ENCODE measurements at places on chromosomes 11 and 22. TPM values are rescaled to one million over a fixed set of nuclear protein-coding genes. Genes with fewer than 3 reads are reported as not detected.

Gene RNF215
- total RNA-seq: 27.6 TPM

DNA sequence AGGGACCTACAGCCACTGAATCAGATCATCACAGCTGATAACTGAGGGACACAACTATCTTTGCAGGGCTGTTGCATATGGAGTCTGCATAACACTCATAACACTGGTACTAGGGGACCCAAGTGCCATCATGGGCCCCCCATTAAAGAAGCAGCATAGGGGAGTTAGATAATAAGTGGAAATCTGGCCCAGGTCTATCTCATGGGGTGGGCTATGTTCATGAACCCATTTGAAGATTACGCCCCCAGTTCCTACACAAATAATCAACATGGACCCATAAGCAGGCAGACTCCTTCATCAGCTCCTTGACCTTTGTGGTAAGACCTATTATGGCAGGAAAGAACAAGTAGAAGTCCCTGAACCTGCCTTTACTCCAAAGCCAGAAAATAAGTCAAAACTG, 48.8 kb downstream of the ASCL2 start:
- DNase-seq: no peak

DNA sequence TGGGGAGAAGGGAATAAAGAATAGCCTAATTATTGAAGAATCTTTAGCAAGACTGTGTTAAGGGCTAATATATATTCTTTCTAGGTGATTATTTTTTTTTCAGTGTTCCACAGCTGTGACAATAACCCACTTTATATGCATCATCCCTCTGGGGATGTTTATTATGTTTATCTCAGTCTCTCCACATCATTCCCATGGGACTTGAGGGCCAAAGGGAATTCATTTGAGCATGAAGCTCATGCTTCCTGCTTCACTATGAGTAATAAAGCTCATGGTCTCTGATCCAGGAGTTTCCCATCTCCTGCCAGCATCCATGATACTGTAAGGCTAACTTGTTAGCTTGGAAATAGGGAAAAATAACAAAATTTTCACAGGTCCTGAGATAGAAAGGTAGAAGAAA, 1888.4 kb downstream of the LRRC4C start:
- no peak for DNase-seq

DNA sequence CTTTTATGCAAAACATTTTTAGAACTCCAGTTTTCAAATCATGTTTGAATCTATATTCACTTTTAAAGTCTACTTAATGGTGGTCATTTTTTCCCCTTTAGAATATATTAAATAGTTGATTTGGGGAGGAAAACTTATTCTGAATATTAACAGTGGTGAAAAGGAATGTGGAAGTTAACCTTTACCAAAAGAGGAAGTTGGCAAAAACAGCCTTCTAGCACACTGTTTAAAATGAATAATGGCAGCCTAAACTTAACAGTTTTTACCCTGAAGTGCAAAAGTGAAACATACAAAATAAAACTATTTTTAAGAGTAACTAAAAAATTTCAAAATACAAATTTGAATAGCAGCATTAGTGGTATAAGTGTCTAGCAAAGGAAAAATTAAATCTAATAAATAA, 86.4 kb downstream of the GRK3 start:
- DNase-seq: no peak

DNA sequence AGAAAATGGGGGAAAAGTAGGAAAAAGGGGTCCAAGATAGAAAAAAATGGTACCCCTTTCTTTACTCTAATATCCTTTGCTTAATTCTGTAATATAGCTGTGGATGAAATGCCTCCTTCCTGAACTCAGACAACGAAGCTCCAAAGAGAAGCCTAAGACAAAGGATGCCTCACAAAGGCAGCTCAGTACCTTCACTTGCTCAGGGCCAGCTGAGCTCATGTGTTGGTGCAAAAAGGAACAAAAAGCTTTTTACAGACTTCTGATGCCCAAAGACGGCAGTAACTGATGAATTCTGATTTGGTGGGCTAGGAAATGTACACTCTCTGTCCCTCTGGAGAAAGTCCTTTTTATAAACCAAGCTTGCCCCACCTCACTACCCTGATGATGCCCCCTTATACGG, 77.5 kb downstream of the DENND5A start:
- no peak for DNase-seq

DNA sequence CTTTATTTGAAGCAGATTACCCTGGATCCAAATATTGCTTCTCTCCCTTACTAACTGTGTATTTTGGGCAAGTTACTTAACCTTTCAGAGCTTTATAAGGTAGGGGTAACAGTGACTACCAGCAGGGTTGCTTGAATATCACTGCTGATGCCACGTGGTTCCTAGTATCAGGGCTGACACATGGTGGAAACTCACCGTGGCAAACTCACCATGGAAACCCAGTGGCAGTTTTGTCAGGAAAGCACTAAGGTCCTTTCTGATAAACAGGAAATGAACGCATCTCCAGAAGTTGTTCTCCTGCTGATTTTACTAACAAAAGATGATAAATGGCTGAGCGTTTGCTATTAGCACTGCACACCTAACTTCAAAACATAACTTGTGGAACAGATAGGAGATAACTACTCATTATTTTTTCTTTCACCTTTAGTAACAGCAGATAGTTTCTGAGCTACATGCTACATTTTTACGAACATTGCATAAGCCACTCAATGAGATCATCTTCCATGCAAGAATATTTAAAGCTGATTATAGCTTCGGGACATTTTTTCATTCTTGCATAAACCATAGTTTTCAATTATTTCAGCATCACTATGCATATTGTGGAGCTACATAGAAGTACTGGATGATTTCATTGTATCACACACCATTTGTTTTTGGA, 59.7 kb upstream of the RAG2 start:
- DNase-seq: no peak

DNA sequence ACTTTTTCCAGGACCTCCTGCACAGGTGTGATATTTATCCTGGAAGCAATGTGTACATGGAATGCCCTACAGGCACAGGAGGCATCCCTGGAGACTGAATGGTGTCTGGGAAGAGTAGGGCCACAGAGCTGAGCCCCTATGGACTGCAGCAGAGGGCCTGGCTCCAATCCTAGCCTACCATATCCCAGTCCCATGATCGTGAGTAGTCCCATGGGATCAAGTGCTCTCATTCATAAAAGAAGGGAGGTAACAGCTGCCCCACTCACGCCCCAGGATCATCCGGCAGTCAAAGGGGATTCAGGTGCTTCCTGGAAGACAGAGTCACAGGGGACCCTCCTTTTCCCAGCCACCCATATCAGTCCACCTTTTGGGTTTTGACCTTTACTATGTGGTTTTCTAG, 24.0 kb downstream of the ANKK1 start:
- no peak for DNase-seq

DNA sequence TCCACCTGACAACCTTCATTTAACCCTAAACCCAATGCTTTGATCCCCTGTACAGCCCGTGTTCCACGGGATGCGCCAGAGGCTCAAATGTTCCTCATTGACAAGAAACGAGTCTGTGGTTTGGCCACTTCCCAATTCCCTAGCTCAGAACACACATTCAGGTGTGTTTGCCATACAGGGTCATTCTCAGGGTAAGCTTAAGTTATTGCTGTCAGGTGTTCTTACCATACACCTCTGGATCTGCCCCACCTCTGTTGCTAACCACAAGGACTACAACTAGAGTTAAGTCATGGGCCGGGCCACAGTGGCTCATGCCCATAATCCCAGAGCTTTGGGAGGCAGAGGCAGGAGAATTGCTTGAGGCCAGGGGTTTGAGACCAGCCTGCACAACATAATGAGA, 45.6 kb upstream of the POLD3 start:
- no peak for DNase-seq

GRCh38 chr22:44000123-44000522, 24.0 kb upstream of the PARVB start:
- no peak for DNase-seq
